ENCODE measurements at places on chromosomes 11 and 22. TPM values are rescaled to one million over a fixed set of nuclear protein-coding genes. Genes with fewer than 3 reads are reported as not detected.

DNA sequence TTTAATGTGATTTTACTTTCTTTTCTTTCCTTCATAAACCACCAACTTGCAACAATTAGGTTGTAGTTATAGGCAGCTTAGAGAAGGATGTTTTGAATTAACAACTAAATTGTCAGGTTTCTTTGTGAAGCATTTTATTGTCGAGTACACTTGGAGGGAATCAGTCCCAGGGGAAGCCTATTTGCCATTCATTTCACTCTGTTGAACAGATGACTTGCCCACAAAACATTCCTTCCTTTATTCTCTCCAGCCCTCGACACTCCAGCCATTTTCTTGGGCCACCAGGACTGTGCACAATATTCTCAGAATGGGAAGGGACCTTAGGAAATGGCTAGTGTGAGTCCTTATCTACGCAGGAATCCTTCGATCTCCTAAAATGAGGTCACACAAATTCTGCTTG lies 620.6 kb downstream of the SOX6 start:
- no peak for DNase-seq

DNA sequence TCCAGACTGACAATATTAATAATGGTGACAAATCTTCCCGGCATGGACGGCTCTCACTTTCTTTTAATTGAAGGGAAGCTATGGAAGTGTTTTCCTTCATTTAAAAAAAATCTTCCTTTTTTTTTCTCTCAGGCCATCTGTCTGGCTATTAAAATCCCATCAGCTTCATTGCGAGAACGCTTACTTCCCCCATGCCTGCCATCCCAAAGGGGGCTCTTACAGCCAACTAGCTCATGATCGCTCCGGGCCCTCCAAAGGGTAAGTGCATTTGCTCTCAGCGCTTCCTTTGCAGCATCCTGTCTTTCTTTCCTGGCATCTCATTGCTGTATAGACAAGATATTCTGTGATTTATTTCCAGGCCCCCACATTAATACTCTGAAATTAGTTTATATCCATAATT lies 20.7 kb downstream of the CACNG2 start:
- no peak for DNase-seq

DNA sequence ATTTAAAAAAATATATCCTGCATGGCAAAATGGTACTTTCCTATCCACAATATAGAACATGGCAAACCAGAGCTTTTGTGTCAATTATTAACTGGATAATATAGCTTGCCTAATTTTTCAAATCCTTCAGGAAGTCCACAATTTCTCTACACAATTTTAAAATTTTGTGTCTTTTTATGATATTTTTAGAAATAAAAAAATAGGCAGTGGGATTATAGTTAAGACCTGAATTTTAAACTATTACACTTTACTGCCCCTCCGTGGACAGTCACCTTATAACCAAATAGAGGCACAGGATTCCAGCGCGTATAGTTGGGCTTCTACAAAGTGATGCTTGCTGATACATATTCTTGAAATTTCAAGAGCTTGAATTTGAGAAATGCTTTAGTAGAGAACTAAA lies 2.1 kb upstream of the DMC1 start:
- peak; percentile 48 for DNase-seq

GRCh38 chr11:1519028-1520010 lies 32.7 kb upstream of the MOB2 start:
- DNase-seq, result no peak

DNA sequence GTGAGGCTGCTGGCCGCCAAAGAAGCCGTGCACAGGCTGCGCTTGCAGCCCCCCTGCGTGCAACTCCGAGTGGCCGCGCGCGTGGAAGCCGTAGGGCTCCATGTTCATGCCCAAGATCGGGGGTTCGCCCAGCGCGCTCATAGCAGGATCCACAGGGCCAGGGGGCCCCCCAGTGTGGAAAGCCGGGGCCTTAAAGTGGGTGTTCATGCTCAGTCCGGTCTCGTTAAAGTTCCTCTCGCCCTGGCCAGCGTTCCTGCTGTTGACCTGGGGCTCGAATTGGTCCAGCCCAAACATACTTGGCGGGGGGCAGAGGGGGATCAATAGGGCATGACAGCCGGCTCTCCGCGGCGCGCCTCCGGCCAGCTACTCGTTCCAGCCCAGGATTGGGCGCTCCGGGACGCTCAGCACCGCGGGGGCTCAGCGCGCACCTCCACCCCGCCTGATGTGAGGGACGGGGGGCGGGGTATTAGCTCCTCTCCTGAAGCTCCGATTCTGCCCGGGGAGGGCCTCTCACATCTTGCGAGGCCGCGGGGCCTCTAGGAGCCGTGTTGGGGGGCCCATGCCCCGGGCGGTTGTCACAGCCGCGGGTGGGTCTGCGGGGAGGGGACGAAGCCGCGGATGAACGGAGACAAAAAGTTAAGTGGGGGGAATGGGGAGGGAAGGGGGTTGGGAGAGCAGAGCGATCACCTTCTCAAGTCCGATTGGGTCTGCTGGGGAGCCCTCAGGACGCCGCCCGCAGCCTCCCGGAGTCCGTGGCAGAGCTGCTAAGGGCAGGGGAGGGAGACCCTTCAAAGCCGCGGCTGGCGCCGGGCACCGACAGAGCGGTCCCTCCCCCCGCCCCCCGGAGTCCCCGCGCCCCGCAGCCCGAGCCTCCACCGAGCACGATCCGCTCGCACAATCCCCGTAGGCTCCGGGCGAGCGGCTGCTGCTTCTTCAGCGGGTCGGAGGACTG lies 1.0 kb downstream of the MN1 start:
- DNase-seq, result peak; percentile 9

Gene XBP1
- 179 TPM for total RNA-seq

Data from Calu3 (cell line).